Eye (tissue), 1 donor: ENCODE measurements at places on chromosomes 13 and 19.

- DNase-seq: no peak
These were observed 23.7 kb downstream of the PCID2 start for GRCh38 chr13:113184568-113185440.

DNA sequence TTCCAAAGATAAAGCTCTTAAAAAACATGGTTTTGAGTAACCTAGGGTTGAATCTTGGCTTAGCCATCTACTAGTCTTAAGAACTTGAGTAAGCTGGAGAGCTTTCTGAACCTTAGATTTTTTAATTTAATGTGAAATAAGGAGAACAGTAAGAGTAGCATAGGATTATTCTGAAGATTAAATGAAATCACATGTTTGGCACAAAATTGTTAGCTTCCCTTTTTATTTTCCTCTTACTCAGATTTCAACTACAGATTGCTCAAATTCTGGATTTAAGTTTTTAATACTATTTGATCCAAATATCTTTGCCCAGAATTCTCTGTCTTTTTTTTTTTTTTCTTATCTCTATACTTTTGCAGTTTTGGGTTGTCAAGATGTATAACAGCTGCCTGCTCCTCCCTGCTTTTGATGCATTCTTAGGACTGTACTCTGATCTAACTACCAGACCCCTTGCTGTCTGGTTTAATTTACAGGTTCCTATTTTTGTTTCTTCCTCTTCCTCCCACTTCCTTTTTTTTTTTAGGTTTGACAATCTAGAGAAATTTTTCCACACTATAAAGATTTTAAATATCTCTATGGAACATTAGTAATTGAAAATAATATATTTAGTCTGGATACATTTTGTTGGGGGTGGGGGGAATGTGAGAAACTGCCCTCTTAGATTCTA is 12.3 kb downstream of the POMP start:
- DNase-seq: no peak

DNA sequence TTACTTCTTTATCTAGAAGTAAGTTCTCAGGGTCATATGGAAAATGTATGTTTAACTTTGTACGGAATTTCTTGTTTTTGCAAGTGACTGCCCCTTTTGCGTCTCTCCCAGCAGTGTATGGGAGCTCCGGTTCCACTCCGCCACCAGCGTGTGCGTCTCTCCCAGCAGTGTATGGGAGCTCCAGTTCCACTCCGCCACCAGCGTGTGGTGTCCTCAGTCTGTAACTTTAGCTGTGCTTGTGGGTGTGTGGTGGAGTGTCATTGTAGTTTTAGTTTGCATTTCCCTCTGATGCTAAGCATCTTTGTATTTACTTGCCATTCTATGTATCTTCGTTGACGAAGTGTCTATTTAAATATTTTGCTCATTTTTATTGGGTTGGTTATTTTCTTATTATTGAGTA is 2.4 kb downstream of the CUL4A start:
- no peak for DNase-seq

DNA sequence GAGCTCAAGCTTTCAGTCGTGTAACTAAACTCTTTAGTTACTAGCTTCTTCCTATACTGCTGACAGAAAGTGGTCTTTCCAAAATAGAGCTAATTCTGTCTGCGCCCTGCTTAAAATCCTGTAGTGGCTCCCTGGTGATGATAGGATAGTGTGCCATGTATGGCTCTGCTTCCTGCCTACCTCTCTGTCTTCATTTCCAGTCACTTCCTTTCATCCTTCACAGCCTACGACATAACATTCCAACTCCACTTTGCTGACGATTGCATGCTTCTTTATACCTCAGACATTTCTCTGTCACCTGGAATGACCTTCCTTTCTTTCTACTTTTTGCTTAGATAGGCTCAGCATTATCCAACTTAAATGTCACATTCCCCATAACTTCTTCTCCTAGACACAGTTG is 190.8 kb downstream of the MAB21L1 start:
- no peak for DNase-seq

- no peak for DNase-seq
These were observed 15.5 kb downstream of the ZNF610 start for GRCh38 chr19:52351512-52351911.

DNA sequence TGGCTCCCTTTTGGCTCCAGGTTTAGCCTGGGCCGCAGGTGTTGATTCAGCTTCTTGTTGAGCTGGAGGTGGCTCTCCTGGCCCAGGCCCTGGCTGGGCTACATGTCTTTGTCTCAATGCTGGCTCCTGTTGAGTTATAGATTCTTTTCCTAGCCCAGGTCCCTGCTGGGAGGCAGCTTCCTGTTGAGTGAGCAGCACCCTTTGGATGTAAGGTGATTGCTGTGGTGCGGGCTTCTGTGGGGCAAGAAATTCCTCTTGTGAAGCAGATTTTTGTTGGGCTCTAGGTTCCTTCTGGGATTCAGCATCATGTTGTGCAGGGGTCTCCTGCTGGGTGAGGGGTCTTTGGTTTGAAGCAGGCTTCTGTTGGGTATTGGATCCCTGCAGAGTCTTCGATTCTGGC is 545 bp downstream of the LIPE start:
- DNase-seq: no peak

- no peak for DNase-seq
These were observed 76.0 kb upstream of the TSC22D1 start for GRCh38 chr13:44652168-44652567.

DNA sequence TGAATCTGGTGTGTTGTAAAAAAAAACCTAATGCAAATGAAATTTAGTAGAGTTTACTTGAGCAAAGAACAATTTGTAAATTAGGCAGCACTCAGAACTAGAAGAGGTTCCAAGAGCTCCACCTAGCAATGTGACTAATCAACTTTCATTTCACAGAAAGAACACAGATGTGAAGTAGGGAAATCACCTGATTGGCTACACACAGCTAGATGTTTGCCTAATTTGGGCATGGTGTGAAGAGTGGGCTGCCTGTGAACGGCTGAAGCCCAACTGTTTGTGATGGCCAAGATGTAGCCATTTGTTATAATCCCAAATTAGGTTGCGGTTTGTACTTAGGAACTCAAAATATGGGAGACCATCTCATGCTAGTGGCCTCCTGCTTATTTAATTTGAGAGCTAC is 724.4 kb upstream of the SLITRK5 start:
- DNase-seq: no peak
